Erythroblast (primary cell): ENCODE measurements at places on chromosomes 5 and 9.

DNA sequence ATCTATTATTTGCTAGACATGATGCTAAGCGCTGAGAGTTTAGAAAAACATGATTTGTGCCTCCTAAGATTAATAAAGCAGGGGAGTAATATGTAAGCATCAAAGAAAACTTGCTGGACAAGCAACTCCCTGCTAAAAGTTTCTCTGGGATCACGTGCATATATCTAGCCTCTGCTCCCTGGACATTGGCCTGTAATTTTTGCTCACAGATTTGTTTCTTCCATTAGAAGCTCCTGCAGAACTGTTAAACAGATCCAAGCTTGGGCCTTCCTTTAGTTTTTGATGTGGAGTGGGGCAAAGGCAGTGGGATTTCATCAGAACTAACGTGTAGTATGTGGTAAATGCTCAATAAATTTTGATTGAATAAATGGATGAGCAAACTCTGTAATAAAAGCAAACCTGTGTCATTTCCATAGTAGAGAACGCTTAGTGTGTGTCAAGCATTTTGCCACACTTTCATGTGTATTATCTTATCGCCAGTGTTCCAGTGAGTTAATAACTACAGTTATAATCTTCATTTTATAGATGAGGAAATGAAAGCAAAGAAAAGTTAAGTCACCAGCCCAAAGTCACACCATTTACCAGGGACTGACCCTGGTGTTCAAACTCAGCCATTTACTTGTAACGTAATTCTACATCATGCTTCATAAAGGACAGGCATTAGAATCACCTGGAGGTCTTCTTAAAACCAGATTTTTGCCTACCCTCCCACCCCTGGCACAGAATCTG, 100.3 kb downstream of the PCSK5 start:
- DNase-seq = no peak

GRCh38 chr9:118192807-118193206, 488.6 kb downstream of the TLR4 start:
- no peak for DNase-seq

DNA sequence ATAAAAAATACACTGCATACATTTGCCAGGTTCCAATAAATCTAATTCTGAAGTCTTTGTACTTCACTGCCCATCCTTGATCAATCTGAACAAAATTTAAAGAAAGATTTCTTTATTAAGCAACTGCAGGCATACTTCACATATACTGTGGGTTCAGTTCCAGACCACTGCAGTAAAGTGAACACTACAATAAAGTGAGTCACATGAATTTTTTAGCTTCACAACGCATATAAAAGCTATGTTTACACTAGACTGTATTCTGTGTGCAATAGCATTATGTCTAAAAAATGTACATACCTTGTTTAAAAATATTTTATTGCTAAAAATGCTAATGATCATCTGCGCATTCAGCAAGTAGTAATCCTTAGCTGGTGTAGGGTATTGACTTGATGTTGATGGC, 52.1 kb downstream of the SSBP2 start:
- no peak for DNase-seq

- DNase-seq = no peak
Observed at GRCh38 chr5:158154226-158155005, 295.5 kb upstream of the CLINT1 start.

GRCh38 chr5:34742061-34742460, 85.9 kb downstream of the RAI14 start:
- no peak for DNase-seq

GRCh38 chr5:142095651-142096330, 12.8 kb upstream of the NDFIP1 start:
- no peak for DNase-seq

DNA sequence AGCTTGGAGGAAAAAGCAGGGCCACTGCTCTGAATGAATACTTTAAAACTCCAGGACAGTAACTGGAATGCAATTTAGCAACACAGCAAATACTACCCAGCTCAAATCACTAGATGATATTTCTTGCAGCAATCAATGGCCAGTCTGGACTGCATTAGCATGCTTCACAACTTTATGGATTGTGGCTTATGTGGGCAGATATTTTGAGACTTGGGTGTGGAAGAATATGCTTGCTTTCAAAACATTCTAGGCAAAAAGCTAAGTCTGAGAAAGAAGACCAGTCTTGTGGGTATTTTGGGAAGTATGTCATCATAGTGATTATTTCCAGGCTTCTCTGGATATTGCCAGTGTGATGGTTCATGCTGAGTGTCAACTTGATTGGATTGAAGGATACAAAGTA, 3.1 kb downstream of the RANBP3L start:
- no peak for DNase-seq

DNA sequence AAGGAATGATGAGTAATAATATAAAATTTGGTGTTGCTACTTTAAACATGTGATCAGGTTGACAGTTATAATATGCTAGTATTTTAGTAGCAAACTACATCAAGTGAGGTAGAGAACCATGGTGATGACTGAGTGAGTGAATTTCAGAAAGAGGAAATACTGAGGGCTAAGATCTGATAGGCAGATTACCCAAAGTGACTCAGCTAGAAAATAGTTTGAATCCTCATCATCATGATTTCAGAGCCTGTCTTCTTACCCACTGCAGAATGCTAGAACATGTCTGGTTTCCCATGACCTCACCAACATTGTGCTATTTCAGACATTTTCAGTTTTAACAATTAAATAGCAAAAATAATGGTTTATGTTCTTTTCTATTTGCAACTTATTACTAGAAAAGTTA, 602.1 kb downstream of the TAF11L14 start:
- no peak for DNase-seq

DNA sequence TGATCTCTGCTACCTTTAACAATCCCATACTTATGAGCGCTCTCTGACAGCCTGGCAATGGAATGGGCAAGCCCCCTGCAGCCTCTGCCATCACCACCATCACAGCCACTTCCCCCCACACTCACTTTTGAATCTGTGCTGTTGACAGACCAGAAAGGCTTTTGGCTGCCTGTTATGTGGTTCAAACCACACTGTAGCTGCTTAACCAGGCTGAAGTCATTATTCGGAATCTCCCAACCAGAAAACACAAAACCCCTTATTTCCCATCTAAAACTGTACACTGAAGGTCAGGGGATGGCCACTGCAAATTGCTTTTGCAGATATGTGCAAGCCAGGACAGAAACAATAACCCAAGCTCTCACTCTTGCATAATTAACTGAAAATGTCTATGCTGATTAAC, 35.8 kb downstream of the PTCH1 start:
- DNase-seq = no peak

GRCh38 chr9:35211854-35212253, 50.0 kb downstream of the UNC13B start:
- no peak for DNase-seq

DNA sequence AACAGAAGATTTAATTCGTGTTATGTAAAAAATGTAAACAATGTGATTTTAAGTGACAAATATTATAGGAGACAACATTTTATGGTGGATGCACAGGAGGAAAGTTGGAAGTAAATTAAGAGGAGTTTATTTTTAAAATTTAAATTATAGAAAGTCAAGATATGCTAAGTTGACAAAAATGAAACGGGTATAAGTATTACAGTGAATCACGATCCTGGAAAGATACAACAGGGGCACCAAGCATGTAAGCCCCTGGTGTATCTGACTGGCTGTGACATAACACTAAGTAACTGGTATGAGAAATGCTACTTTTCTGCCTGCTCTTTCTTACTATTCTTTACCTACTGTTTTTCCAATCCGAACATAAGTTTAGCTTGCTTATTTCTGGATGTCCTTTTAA, 419.8 kb upstream of the CHD1 start:
- DNase-seq = no peak

- DNase-seq = no peak
Observed at GRCh38 chr5:57482671-57483106, at the start of gene ACTBL2. Gene ACTBL2 (minus strand): TSS chr5:57482811. CDS start chr5:57482707, 104 bp downstream.
